C1 segment of cervical spinal cord (tissue), 14 donors: ENCODE measurements at places on chromosomes 2 and 18.

- no peak for DNase-seq
These were observed 6.8 kb upstream of the HS1BP3 start for GRCh38 chr2:20657522-20658235.

GRCh38 chr2:226273440-226273839, 526.2 kb downstream of the IRS1 start:
- DNase-seq: no peak

DNA sequence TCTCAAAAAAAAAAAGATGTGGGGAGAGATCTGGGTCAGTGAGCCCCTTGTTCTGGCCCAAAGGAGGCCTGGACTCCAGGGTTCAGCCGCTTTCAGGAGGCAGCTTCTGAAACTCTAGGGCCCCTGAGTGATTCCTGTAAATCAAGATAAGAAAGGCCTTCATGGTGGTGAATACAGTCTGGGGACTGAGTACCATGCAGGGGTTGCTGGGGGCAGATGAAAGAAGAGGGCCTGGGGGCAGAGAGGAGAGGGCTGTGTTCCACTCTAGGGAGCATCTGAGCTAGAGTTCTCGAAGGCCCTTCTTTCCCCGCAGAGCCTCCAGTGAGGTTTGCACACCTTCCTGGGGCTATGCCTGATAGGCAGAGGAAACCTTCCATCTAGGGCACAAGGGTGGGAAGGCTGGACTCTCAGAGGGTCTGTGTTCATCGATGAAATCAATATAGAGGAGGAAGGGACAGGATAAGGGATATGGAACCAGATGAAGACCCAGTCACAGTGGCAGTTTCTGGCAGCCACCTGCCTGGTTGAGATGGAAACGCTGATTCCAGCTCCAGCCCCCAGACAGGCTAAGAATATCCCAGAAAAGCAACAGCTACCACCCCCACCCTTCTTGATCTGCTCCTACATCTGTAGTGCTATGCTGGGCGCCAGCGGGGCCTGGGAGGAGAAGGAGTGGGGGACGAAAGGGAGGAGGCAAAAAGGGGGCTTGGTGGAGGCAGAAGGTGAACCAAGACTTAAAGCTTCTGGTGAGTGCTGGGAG, 4.7 kb upstream of the CDK5R2 start:
- no peak for DNase-seq

DNA sequence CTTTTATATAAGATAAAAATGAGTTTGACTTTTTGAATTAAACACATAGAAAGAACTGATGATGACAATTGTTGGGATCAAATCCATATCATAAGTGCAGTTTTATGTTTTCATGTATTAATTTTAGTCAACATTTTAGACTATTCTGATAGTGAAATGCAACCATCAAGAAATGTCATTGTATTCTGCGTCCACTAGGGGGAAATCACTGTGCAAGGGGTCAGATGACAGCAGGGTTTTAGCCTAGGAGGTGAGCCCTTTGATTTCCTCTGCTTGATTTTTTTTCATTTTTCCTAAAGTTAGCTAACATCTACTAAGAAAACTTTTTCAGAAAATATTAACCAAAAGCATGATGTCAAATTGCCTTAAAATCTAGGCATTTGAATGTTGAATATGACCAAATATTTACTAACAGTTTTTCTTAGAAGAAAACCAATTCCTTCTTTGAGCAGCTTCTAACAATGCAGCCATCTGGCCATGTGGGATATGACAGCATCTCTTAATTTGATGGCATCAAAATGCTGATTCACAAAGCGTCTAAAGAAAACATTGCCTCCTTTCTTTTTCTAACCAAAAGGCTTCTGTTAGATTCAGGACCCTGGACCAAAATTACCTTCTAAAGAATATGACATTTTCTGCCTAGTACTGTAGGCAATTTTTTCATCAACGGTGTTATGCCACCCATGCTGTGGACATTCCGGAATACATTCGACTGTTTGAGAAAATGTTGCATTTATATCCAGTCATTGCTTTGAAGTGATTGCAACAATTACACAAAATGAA, 141.5 kb downstream of the SPHKAP start:
- DNase-seq: no peak

GRCh38 chr2:174335254-174335987, 667 bp downstream of the SP9 start:
- DNase-seq: no peak

GRCh38 chr18:64699081-64699480, 550.2 kb upstream of the LINC00305 start:
- DNase-seq: no peak

- DNase-seq: no peak
These were observed 403.5 kb downstream of the SETBP1 start for GRCh38 chr18:45084206-45084605.

DNA sequence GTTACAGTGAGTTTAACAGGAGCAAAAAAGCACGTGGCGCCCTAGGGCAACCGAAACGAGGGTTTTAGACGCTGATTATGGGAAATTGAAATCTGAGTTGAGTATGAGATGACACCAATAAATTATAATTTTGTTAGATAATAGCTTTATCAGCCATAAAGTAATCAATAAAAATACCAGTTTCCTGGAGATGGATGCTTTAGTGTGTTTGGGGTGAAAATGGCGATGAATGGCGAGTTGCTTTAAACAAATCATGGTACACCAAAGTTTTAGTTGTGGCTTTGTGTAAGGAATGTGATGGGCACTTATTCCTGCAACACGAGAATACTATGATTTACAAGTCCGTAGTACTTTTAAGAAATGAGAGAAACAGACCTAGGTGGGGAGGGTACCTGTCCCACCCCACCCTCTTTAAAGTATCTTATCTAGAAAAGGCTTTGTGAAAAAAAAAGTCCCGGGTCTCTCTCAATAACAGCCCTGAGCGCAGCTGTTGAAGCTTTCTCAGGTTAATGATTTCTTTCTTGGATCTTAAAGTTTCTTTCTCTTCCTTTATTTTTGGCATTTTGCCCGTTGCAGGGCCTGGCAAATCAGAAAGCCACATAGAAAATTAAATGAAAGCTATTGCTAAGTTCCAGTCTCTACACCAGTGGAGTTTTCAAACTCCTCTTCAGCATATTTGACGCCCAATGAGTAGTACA, 1.5 kb upstream of the RRM2 start:
- DNase-seq: no peak

GRCh38 chr2:42663828-42664227, 95.4 kb downstream of the MTA3 start:
- no peak for DNase-seq

- DNase-seq: no peak
These were observed 25.4 kb upstream of the DTNB start for GRCh38 chr2:25698752-25699151.

DNA sequence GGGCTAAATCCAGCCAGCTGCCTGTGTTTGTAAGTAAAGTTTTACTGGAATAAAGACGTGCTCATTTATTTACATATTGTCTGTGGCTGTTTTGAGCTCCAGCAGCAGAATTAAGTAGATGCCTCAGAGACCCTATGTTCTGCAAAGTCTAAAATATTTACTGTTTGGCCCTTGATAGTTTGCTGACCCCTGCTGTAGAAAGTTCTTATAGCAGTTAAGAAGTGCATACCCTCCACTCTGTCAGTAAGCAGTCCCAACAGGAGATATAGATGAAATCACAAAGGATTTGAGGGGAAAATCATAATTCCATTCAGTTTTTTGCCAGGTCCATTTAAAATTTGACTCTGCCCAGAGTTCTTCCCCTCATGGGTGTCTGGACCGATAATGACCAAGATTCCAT, 50.1 kb upstream of the ITM2C start:
- no peak for DNase-seq

DNA sequence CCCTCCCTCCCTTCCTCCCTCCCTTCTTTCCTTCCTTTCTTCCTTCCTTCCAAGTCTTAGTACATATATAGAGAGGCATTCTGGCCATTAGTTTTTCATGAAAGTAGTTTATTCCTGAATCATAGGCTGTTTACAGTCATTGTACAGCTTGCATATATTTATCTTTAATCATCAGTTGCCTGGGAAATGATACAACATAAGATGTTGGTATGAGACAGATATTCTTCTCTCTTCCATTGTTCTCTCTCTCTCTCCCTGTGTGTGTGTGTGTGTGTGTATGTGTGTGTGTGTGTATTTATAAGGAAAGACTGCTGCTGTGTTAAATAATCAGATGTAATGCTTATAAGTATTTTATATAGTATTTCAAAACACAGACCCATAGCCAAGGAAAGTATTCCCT, 289.8 kb upstream of the UBE2E3 start:
- DNase-seq: no peak

DNA sequence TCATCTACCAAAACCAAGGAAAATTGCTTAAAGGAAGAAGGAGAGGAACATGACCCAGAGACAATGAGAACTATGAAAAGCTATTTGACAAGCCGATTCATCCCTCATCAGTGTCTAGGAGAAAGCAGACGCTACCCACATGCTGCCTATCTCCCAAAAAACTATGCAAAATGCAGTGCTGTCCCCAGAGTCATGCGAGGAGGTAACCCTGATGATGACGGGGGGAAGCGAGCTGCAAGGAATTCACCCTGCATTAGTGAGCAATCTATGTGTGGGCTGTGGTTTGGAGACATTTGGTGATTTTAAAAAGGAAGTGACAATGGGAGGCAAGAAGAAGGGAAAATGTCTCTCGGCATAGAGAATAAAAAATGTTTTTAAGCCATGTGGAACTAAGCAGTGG, 472.7 kb downstream of the CMPK2 start:
- no peak for DNase-seq

DNA sequence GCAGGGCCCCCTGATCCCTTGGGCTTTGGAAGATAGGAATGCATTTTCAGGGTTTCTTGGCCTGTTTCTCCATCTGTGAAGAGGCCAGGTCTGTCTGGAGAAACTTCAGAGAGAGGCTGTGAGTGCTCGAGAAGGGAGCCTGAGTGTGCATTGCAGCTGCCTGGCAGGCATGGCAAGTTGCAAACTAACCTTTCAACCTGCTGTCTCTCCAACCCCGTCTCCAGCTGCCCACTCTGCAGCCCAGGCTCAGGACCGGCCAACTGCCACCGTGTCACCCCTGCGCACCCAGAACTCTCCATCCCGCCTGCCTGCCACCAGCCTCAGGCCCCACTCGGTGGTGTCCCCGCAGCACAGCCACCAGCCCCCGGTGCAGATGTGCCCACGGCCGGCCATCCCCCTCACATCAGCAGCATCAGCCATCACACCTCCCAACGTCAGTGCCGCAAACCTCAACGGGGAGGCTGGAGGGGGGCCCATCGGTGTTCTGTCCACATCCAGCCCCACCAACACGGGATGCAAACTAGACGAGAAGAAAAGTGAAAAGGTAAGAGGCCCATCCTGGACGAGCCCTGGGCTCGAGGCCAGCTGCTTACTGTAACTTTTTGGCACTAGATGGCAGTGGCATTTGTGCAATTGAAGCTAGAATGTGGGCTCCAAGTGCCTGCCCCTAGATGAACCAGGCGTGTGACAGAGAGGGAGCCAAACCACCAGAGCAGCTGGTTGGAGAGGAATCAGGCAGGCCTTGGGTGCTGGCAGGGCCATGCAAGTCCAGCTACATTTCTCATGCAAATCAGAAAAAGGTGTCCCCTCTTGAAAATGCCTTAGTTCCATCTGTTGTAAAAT, 164.6 kb downstream of the SEPTIN10 start:
- DNase-seq: peak; percentile 28

- no peak for DNase-seq
These were observed 11.8 kb upstream of the ATOH8 start for GRCh38 chr2:85741833-85742455.

DNA sequence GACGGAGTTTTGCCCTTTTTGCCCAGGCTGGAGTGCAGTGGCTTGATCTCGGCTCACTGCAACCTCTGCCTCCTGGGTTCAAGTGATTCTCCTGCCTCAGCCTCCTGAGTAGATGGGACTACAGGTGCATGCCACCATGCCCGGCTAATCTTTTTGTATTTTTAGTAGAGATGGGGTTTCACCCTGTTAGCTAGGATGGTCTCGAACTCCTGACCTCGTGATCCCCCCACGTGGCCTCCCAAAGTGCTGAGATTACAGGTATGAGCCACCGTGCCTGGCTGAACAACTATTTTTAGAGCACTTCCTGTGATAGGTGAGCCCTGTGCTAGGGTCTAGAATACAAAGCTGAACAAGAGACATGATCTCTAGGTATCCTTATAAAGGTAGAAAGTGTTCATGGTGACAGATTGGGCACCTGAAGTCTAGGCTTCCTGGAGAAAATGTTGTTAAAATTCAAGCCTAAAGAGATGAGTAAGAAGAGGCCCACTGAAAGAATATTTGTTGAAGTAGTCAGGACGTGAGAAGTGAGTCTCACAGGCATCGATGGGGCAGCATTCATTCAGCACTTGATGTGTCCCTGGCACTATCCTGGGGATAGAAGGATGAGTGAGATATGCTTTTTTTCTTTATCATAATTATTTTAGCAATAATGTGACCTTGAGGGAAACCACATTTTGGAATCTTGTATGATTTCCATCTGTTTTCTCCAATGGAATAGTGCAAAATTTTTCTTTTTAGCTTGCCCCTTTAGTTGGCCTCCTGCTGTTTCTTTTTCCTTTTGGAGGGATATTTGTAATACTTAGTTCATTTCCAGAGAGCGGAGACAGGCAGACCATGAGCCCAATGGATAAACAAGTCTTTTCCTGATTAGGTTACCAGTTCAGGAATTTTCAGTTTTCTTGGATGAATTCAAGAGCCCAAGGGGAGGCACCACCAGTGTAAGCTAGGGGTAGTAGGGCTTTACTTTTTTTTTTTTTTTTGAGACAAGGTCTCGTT, 5.1 kb downstream of the ZNF236 start:
- no peak for DNase-seq

GRCh38 chr18:23816740-23817139, 127.5 kb downstream of the LAMA3 start:
- DNase-seq: no peak

- DNase-seq: no peak
These were observed 90.8 kb downstream of the FAM124B start for GRCh38 chr2:224310943-224311625.

- DNase-seq: no peak
These were observed 1206.8 kb upstream of the NRXN1 start for GRCh38 chr2:52238782-52239181.

- no peak for DNase-seq
These were observed 166.4 kb downstream of the ANKRD44 start for GRCh38 chr2:197144183-197144582.

GRCh38 chr2:70412294-70413070, 110.6 kb upstream of the FAM136A start:
- no peak for DNase-seq

DNA sequence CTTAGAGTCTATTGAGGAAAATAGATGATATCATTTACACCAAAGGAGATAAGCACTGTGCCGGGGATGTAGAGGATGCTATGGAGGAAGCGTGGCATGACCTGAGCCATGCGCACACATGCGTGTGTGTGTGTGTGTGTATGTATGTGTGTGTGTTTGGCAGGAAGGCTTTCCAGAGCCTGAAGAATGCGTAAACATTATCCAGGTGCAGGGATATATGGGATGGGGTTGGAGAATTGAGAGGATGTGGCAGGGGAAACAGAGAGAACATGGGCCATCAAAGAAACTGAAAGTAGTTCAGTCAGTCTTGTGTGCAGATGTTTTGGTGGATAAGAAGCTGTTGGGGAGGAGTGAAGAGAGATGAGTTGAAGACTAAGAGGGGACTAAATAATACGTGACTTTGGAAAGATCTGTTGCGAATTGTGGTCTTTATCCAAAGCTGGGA, 9.3 kb upstream of the STAT1 start:
- DNase-seq: no peak
